ENCODE measurements at places on chromosomes 6 and 20.
A peak's percentile ranks its signal among the peaks of the same experiment; 100 is the strongest.

- DNase-seq: no peak
Observed at GRCh38 chr6:35640017-35640664, 48.6 kb downstream of the FKBP5 start.

GRCh38 chr6:155538708-155539390 lies 83.2 kb upstream of the NOX3 start:
- DNase-seq: no peak

DNA sequence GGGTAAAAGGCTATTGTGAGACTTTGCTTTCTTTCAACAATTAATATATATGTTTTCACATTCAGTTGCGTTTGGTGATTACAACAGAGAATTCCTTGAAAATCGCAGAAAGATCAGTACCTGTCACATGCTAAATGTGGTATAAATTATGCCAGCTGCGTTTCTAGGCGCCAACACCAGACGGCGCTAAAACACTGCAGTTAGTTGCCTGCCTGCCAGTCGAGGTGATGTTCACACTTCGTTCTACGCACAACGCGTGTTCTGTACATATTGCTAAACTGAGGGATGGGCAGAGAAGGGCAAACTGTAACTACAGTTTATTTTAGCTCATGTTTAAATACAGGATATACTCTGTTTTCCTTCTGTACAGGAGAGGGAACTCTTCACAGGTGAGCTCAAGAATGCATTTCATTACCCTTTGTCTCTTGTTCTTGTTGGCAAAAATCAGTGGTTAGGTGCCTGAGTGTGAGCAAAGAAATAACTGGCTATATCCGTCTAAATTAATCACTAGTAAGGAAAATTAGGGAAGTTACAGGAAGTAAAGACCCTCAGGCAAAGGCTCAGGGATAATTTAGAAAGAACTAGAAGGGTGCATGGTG lies 100.1 kb upstream of the RGS17 start:
- DNase-seq: peak; percentile 53

DNA sequence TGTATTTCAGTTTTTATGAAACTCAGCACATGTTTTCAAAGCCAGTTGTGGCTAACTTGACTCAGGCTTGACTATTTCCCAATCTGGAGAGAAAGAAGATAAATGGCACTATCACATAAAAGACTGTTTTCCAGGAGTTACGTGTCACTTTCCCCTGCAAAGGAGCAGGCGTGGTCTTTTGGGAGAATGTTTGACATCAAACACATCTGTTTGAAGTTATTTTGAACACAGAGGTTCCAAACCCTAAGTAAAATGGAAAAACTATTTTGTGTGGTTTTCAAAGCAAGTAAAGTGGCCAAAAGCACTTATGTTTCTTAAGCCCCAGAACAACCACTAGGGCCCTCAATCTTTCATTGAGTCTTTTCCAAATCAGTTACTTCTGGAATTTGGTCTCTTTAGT lies 89.7 kb downstream of the FOXF2 start:
- no peak for DNase-seq

DNA sequence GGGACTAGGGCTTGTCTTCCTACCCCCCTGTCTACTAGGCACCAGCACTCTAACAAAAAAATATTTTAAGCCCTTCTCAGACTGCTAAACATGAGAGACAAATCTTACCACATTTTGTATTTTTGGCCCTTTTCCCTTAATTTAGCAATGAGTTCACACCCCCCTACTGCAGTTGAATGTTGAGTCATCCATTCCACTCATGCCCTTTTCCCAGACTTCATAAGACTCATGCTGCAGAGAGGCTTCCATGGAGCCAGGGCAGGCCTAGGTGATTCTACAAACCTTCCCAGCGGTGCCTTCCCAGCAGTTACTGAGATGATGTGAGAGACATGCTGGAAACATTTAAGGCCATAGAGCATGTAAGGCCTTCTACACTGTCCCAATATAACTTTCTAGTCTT lies 53.9 kb downstream of the PXDC1 start:
- DNase-seq: no peak

DNA sequence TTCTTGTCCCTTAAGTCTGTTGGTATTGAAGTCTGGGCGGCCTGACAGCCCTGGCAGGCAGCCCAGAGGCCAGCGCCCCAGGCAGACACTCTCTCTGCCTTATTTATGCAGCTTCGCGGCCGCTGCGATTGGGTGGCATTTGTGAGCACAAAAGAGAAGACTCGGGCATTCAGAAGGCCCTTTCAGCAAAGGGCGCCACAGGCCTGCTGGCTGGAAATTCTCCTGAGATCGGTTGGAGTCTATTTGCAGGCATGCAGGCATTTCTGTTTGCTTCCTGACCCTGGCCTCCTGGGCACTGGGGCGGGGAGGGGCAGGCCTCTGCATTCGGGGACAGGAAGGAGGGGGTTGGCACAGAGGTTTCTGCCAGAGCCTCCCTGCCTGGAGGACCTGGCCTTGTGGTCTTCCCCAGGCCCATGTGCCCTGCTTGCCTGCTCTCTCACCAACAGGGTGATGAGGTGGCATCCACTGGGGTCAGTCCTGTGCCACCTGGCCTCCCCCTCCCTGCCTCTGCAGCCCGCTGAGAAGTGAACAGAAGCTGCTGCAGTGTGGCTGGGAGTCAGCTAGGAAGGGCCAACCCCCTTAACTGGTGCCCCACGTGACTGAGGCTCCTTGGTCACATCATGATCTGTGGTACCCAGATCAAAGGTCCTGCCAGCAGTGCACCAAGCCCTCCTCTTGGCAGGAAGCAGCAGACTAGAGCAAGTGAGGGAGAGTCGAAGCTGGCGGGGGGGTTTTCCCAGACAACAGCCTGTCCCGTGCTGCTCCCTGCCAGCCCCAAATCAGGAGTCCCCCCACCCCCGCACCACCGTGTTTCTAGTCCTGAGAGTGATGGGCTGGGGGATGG lies 16.6 kb upstream of the CCDC167 start:
- DNase-seq: peak; percentile 91

DNA sequence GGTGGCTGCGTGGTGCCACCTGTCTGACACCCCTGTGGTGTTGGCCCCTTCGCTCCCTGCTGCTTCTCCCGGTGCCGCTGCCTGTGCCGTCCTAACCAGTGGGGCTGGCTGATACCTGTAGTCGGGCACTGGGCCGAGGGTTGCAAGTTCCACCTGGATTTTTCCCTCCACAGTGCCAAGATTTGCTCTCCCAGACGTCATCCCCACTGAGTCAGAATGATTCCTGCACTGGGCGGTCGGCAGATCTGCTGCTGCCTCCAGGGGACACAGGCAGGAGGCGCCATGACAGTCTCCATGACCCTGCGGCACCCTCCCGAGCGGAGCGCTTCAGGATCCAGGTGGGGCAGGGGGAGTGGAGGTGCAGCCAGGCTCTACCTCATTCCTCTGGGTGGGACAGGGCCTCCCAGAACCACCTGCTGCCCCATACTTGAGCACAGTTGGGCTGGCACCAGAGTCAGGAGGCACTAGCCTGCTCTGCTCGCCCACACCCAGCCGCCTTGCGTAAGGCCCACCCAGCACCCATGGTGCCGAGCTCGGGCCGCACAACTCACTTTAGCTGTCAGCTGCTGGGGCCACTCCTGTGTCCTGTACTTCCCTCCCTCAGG lies 60.2 kb downstream of the TCP11 start:
- no peak for DNase-seq

GRCh38 chr6:137723273-137724017 lies 143.6 kb upstream of the TNFAIP3 start:
- DNase-seq: no peak

DNA sequence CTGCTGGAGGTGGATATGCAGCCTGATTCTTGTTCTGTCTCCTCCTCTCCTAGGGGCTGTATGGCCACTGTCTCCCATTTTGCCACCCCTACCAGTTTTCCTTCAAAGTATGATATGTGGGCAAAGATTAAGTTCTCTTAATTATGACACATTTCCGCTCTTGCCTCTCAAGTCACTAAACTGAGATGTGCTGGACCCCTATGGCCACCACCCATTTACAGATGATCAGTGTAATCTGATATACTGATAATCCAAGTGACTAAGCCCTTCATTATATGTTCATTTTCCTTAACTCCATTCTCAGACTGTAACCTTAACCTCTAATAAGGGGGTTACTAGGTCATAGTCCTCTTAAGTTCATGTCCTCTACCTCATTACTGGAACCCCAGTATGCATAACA lies 711 bp upstream of the C20orf141 start:
- DNase-seq: no peak

GRCh38 chr6:167998215-167998614 lies 744 bp downstream of the KIF25 start:
- no peak for DNase-seq

DNA sequence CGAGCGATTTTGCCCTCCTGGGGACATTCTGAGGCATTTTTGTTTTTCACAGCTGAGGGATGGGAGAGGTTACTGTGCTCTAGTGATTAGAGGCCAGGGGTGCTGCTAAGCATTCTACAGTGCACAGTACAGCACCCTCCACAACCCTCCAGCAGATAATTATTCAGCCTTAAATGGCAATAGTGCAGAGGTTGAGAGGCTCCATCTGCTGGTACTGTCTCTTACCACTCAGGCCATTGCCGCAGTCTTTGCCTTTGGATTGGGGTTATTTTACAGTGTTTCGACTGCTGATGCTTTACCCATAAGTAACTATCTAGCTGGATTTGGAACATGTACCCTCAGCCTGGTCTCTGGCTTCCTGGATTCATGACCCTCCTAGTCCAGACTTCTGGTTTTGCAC lies 705.3 kb downstream of the KIF16B start:
- DNase-seq: no peak

DNA sequence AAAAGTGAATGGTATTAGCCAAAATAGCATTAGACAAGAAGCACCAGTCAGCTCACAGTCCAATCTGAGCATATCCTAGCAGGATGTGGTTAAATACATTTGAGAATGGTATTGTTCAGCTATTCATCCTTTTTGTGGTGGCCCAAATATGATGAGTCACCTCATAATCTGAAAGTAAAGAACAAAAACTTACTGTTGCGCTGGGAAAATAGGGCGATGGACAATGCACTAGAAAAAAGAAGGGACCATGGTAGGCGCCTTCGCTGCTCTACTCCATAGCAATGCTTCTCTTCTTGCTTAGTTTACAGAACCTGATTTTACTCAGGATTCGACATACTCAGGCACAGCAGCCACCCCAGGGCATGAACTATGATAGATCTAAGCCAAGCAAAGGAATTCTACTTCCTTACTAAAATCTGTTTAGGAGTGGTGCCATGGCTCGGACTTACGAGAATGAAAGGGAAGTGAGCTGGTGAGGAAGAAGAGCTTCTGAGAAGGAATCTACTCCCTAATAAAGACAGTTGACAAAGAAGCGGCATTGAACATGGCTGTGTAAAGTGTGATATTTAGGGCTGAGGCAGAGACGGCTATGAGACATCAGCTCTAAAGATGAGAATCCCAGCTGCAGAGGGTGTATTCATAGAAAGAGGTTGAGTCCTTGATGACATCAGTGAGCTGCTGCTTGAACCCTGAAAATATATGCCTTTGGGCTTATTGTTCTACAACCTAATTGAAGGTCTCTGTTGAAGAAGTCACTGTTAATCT lies 16.6 kb upstream of the FBXO9 start:
- DNase-seq: no peak

DNA sequence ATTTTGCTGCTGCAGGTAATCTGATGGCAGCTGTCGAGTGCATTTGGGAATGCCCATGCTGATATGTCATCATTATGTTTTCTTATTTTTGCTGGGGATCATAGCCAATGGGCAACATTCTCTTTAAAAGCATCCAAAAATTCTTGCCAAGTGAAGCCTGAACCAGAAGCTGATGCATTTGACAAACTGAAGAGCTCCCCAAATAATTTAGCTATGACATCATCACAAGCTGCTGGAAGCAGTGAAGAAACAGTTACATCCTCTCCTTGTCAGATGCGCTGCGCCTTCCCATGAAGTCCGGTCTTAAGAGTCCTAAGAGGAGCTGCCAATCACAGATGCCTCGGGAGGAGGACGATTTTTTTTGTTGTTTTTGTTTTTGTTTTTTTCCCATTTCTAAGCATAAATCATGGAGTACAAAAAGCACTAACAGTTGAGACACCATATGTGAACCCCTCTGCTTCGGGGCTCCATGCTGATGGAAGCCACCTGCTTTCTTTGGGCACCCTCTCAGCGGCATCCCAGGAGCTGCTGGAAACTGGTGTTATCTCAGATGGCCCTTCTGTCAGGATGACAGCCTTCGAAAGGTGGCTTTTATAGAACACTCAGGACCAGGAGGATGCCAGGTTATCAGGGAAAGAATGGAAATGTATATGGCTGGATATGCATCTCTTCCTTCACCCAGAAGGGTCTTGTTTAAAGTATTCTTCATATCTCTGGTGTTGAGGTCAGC lies 56.1 kb upstream of the FOXQ1 start:
- no peak for DNase-seq

GRCh38 chr6:73803562-73804241 lies 107.7 kb downstream of the CD109 start:
- DNase-seq: peak; percentile 37

DNA sequence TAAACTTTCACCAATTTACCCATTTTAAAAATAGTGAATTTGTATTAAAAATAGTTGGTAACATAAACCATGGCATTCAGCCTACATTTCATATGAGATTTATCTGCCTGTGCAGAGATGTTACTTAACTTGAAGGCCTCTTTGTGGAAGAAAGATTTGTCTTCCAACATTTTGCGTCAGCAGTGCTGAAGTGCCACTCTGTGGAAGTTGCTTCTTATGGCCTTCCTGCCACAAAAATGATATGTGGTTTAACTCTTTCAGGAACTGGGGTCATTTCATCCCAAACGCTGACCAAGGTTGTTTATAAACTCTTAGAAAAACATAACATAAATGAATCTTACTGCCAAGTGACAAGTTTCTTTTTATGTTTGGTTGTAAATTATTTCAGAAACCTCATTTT lies 246.8 kb downstream of the ARID1B start:
- DNase-seq: no peak

- no peak for DNase-seq
Observed at GRCh38 chr6:15129887-15130286, 116.0 kb upstream of the JARID2 start.

DNA sequence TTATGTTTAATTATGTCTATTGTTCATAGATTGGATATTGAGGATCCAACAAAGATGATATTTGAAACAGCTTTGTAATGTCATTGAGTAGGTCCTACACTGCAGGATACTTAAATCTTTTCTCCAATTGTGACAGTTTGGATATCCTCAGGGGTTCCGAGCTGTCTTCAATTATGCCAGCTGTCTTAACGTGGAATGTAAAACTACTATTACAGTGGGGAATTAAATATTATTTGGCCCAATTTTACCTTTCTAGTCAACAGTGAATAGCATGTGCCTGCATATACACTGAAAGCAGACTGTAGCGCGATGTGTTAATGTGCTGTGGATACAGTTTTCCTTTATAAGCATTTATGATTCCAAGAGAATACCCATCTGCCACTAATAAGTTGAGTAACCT lies 156.9 kb downstream of the GRIK2 start:
- no peak for DNase-seq
